ENCODE measurements at places on chromosomes 5 and 9.
A peak's percentile ranks its signal among the peaks of the same experiment; 100 is the strongest.

DNA sequence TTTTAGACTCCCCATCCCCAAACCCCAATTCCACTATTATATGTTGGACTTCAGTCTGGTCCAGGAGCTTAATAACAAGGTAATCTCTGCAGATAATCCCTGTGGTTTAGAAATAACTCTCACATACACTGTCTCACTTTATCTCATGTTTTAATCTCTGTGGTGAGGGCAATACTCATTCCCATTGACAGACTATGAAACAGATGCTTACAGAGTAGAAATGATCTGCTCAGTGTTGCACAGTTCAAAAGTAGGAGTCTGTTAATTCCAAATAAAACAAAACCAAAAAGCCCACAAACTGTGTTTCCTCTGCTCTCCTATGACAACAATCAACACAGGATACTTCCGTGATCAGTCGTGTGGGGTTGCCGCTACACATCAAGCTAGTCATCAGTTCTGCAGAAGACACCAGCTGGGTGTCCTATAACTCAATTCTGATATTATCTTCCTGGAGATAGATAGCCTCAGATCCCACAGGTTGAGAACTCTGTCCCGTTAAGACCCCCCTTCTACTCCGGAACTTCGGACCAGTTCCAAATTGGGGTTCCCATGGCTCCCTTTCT lies 26.3 kb upstream of the FANCC start:
- no peak for DNase-seq

DNA sequence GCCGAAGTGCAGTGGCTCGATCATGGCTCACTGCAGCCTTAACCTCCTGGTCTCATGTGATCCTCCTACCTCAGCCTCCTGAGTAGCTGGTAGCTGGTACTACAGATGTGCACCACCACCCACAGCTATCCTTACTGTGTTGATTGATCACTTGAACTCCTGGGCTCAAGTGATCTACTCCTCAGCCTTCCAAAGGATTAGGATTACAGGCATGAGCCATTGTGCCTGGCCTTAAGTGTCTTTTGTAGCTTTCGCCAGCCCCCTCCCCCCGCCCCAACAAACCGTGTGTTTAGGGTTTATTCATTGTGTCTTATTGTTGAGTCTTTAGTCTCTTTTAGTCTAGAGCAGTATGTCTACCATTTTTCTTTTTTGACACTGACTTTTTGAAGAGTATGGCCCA lies 33.1 kb downstream of the SPIN1 start:
- DNase-seq, result no peak

- no peak for DNase-seq
Observed at GRCh38 chr9:17052626-17053025, 82.2 kb upstream of the CNTLN start.

DNA sequence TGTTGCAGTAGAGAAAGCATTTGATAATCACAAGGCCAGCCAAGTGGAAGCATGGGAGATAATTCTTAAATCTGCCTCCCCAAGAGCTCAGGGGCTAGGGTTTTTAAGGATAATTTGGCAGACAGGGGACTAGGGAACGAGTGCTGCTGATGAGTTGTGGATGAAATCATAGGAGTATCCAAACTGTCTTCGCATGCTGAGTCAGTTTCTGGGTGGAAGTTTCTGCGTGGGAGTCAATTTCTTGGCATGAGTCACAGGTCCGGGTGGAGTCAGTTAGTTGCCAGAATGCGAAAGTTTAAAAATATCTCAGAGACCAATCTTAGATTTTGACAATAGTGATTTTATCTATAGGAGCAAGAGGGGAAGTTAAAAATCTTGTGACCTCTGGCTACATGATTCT lies 112.6 kb downstream of the TMC1 start:
- DNase-seq, result no peak

DNA sequence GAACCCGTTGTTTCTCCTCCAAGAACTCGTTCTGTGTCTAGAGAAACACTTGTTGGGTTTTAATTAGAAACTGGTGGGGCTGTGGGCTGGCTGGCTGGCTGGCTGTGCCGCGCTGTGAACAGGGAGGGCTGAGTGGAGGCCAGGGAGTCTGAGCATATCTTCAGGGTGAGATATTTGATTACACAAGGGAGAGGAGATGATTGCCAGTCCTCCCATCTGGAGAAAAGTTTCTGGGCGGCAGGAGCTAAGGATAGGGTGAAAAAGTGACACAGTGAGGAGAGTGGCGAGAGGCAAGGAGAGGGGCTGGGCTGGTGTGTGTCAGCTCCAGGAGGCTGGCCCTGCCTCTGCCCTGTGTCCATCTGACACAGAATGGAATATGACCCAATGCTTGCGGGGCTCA lies 63.0 kb downstream of the GDNF start:
- DNase-seq, result no peak

- peak; percentile 23 for DNase-seq
Observed at GRCh38 chr5:135462304-135462703, 10.2 kb upstream of the TIFAB start.

DNA sequence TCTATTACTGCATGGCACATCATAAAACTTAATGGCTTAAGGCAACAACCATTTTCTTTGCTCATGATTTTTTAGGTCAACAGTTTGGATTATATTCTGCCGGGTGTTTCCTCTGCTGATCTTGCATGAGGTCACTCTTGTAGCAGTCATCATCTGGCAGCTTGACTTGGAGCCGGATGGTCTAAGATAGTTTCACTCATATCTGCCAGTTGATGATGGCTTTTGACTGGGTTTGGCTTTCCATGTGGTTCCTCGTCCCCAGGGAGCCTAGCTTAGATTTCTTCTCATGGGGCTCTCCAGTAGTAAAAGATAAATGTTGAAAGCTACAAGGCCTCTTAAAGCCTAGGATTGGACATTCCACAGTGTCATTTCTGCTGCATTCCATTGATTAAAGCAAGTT lies 27.4 kb downstream of the LNPEP start:
- DNase-seq, result peak; percentile 8

DNA sequence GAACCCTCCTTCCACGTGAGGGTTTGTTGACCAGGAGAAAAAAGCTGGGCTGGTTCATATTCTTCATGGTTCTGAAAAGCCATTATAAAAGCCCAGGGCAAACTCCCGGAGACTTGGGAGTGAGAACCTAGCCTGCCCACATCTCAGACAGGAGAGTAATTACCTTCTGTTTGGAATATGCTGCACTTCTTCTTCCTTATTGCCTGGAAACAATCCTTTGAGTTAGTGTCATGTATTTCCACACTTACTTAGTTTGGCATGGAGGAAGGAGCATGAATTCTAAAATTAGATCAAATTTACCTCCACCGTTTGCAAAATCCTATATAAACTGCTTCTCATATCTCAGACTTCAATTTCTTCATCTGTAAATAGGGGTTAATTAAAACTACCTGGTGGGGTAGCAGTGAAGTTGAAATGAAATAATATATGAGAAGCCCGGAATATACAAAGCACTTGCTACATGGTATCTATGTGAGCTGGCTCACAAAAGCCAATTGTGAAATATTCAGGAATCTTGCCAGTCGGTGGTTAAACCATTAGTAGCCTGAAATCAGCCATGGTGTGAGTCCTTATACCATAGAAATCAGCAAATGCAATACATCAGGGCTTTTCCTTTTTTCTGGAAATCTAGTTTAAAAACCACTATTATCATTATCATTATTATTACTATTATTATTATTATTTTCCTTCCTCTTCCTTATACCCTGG lies 140.0 kb upstream of the RAD23B start:
- DNase-seq, result no peak

- DNase-seq, result no peak
Observed at GRCh38 chr9:125240649-125240999, 519 bp downstream of the HSPA5 start.

DNA sequence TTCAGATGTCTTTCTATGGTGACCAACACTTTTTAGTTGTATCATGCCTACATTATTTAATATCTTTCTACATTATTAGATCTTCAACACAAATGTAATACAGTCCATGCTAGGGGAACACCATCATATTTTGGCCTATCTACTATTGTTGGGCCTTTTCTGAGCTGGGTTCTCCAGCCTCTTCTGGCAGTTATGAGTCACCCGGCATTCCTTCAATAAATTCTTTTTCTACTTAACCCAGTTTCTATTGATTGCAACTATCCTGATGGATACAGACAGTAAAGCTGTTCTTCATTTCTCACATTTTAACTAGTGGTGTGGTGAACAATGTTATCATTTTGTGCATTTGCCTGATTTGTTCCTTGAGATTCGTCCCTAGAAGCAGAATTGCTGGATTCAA lies 529.3 kb downstream of the BNC2 start:
- no peak for DNase-seq

DNA sequence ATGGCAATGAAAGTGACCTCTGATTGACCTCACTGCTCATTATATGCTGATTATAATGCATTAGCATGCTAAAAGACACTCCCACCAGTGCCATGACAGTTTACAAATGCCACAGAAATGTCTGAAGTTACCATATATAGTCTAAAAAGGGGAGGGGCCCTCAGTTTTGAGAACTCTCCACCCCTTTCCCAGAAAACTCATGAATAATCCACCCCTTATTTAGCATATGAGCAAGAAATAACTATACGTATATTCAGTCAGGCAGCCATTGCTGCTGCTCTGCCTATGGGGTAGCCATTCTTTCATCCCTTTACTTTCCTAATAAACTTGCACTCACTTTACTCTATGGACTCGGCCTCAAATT lies 163.1 kb downstream of the ESM1 start:
- DNase-seq, result no peak

GRCh38 chr9:10700291-10700690 lies 87.5 kb upstream of the PTPRD start:
- no peak for DNase-seq

- no peak for DNase-seq
Observed at GRCh38 chr9:128159522-128159783, 612 bp upstream of the BBLN start.

DNA sequence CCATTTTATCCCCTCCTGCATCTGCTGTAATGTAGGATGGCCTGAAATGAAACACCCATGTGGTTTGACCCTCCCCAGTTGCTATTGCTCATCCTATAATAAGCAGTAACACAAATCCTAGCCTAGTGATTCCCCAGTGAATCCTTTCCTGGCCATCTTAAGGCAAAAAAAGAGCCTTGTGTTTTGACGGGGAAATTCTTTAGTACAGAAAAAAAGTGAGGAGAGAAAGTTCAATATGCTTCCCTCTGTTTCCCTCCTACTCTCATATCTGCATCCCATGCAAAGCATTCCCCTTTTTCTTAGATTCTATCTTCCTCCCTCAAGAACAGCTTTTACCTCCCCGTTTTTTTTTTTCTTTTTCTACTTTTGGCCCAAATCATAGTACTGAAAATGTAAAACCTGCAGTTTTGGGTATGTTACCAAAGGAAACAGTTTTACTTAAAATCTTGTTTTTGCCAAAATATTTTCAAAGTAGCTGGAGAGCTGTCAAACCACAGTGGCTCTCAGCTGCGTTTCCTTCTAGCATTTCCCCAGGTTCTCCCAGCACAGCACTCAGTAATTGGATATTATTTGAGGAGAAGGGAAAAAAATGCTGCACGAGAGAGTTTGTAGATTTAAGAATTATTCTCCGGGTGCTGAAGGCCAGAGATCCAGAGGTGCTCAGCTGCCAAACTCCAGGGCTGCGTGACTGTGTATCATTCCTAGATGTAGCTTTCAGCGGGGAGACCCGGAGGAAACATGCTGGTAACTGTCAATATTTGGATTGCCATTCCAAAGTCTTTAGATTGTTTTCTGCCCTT lies 321.4 kb downstream of the NPR3 start:
- no peak for DNase-seq

DNA sequence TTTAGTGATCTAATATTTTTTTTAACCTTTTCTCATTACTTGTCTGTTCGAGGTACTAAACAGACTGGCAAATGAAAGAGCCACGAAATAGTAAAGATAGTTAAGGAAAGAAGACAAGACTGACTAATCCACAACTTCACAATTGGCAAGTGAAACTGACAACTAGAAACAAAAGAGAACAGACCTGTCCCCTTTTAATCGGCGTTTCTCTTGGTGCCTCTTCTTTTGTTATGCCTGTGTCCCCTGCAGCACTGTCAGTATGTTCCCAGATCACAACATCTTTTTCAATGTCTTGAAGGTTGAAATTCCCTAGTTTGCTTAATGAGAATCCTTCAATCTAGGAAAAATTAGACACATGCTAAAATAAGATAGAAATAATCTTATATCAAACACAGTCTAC lies 26.1 kb downstream of the TUT7 start:
- no peak for DNase-seq

DNA sequence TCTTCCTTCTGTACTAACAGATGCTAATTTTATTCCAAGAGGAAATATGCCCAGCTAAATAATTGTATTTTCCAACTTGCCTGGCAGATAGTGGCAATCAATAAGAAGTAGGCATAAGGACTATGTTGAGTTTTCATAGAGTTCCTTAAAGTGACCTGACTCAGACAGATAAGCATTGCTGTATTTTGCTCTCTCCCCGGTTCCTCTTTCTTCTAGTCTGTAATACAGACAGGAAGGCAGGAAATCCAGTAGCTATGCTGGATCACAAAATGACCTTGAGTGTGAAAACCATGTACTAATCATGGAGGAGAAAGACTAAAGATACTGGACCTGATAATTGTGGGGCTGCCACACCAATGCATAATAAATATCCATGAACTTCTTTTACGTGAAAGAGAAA lies 701.7 kb downstream of the CETN3 start:
- no peak for DNase-seq

- peak; percentile 2 for DNase-seq
Observed at GRCh38 chr5:120457839-120458507, 6.1 kb upstream of the PRR16 start.

DNA sequence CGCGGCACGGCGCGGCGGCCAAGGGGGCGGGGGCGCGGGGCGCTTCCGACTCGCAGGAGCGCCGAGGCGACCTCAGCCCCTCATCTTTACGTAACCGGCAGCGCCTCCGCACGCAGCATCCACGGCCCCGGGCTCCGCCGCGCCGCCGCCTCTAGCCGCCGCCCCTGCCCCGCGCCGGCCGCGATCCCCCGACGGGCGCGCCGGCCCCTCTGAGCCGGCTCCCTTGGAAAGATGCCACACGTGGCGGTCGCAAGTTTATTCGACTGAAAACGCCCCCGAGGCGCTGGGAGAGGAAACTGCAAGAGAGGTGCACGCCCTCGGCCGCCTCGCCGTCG lies 1.0 kb downstream of the KLF9 start:
- no peak for DNase-seq

GRCh38 chr5:131682826-131683225 lies 47.8 kb upstream of the RAPGEF6 start:
- DNase-seq, result no peak

- no peak for DNase-seq
Observed at GRCh38 chr9:20397348-20397747, 225.0 kb downstream of the MLLT3 start.

DNA sequence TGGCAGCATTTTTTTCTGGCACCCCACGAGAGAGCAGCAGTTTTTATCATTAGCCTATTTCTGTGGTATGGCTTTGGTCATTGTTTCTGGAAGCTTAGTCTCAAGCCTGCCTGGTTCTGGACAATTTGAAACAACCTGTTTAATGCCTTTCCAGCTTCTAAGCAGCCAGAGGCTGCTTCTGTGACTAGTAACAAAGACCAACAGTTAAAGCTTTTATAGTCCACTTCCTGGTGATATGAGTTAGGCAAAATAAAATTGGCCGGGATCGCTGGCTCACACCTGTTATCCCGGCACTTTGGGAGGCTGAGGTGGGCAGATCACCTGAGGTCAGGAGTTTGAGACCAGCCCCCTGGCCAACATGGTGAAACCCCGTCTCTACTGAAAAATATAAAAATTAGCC lies 24.0 kb downstream of the LYRM7 start:
- no peak for DNase-seq

- DNase-seq, result no peak
Observed at GRCh38 chr5:92808474-92808873, 772.5 kb downstream of the NR2F1-AS1 start.
